Activated CD8-positive, alpha-beta memory T cell treated with anti-CD3 and anti-CD28 coated beads for 4 hours (primary cell): ENCODE measurements at places on chromosomes 3 and 15.
A peak's percentile ranks its signal among the peaks of the same experiment; 100 is the strongest.

GRCh38 chr15:75647370-75648155, at the start of gene SNX33:
Gene SNX33 (plus strand): TSS chr15:75647912. CDS start chr15:75649103, 1,191 bp downstream.
- no peak for DNase-seq

DNA sequence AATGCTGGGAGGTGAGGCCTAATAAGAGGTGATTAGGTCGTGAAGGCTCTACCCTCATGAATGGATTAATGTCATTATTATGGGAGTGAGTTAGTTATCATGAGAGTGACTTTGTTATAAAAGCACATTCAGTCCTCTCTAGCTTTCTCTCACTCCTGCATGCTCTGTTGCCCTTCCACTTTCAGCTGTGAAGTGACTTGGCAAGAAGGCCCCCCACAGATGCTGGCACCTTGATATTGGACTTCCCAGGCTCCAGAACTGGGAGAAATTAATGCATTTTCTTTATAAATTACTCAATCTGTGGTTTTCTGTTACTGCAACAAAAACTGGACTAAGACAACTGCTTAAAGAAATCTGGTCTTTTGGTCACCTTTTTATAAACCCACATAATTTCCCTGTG, 144.3 kb downstream of the FBN1 start:
- DNase-seq, result no peak

DNA sequence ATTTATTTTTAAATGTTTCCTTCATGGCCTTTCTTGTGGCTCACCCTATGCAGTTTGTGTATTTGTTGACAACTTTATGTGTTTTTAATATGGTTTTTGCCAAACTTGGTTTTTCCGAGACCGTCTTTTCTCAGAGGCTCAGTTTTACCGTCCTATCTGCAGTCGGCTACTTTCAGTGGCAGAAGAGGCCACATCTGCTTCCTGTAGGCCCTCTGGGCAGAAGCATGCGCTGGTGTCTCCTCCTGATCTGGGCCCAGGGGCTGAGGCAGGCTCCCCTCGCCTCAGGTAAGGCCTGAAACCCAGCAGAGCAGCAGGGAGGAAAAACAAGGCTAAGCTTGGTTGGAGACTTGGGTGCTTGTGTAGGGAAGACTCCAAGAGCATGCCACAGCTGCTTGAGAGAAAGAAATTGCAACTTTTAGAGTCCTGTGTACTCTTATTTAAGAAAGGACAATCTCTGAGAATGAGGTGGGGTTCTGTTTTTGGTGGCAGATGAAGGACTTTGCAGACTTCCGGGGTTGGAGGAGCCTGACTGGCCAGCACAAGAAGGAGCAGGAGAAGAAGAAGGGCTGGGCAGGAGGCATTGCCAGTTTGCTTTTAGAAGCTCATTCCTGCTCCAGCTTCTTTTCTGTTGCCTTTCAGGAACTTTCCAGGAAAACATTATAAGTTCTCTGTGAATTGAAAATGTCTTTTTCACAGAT, at the start of gene TIGIT:
Gene TIGIT, plus strand, starts transcription at position 191 of the 698 bp plus-strand sequence. Its CDS starts 34 bp downstream, at position 225.
- no peak for DNase-seq

GRCh38 chr3:191358929-191359328, 28.6 kb upstream of the UTS2B start:
- no peak for DNase-seq

GRCh38 chr3:179660872-179661271, 8.0 kb downstream of the USP13 start:
- no peak for DNase-seq

DNA sequence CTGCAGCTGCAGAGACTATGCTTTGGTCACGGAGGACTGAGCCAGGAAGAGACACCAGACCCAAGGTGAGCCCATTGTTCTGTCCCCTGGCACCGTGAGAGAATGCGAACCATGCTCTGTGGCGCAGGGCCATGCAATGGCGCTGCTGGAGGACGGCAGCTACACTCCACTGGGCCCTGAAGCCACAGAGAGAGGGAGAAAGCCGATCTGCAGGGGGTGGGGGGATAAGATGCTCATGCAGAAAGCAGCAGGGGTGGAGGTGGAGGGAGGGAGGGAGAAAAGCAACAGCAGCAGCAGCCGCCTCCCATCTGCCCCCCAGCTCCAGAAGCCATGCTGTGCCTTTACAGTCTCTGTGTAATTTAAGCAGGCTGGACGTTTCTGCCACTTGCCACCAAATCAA, 5.3 kb downstream of the BDH1 start:
- DNase-seq, result no peak

- no peak for DNase-seq
Measured at GRCh38 chr15:62976301-62976881, 66.2 kb upstream of the TPM1 start.

DNA sequence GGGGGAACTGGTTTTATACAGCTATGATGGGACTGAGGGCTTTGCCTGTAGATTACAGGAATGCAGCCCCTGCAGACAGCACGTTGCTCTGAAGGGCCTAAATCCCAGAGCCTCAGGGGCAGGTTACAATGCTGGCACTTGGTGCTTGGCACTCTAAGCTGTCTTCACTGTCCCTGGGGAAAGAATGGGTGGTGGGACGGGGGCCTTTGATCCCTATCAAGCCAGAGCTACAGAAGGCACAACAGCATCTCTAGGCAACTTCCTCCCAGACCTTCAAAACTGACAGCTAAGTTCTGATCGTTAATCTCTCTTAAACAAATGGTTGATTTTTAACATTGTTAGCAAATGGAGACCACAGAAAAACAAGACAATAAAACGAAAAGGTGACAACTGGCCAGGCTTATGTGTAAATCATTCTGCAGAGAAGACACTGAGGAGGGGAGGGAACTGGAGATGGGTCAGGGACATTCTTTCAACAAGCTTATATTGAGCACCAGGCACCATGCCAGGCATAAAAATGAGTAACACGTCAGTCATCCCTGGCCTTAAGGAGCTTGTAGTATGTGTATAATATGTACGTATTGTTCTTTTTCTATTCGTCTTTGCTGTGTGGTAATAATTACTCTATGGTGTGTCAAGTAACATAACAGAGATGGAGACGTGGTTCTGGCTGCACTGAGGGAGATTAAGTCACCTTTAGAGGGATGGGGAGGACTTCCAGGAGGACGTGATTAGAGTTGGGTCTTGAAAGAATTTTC, 49.1 kb downstream of the CA12 start:
- no peak for DNase-seq

DNA sequence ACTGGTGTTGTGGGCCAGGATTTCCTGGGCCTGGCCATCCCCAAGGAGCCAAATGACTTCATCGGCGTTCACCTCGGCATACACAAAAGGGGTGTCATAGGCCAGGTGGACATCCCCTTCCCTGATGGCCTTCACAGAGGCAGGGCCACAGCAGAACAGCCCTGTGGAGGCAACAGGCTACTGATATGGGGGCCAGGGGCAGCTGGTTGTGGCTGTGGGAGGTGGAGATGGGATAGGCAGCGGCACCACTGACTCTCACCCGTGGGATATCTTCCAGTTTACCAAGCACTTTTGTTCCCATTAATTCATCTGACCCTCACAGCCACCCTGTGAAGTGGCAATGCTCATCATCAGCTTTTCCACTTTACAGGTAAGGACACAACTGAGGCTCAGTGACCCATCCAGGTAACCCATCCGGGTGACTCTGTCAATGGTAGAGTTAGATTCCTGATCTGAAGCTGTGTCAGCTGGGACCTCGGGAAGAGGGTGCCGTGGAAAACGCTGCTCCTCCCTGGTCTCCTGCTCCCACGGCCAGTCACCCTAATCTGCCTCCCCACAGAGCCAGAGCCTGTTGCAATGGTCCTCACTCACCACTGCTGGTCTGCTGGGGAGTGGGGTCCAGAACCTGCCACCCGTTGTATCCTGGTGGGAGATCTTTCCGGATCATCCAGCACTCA, 15.3 kb upstream of the TGM5 start:
- DNase-seq, result no peak

DNA sequence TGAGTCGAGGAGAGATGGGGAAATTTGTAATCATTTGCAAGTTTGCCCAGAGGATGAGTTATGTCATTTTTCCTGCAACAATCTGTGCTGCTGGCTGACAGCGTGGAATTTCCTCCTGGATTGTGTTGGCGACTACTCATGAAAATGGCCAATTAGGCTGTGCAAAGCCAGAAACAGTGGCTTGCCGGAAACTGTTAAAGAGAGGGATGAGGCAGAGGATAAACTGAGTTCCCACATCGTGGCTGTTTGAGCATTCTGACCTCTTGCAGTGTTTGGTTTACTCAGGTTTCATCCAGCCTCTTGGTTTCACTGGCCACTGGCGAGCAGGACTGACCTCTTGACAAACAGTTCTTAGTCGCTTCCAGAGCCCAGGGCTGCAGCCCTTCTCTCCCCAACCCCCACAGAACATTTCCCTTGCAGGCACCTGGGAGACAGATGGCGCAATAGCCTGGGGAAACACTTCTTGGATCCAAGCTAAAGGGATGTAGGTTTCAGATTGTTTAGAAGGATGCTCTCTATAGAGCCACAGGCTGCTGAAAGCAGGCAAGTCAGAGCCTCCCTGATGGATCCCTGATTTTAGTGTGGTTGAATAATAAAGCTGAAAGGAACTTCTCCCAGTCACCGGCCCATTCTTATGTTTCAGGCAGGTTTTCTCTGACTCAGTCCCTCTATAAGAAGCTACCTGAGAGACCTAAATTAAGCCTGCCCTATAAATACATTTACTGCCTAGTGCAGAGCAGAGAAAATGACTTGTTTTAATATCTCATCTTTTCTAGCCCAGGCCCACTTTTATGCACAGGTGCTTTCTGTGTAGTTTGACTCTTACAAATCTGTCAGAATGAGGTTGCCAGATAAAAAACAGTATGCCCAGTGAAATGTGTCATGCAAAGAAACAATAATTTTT, 92.8 kb upstream of the UBE2E1 start:
- DNase-seq, result no peak

- no peak for DNase-seq
Measured at GRCh38 chr3:188539631-188540194, 385.8 kb downstream of the LPP start.

DNA sequence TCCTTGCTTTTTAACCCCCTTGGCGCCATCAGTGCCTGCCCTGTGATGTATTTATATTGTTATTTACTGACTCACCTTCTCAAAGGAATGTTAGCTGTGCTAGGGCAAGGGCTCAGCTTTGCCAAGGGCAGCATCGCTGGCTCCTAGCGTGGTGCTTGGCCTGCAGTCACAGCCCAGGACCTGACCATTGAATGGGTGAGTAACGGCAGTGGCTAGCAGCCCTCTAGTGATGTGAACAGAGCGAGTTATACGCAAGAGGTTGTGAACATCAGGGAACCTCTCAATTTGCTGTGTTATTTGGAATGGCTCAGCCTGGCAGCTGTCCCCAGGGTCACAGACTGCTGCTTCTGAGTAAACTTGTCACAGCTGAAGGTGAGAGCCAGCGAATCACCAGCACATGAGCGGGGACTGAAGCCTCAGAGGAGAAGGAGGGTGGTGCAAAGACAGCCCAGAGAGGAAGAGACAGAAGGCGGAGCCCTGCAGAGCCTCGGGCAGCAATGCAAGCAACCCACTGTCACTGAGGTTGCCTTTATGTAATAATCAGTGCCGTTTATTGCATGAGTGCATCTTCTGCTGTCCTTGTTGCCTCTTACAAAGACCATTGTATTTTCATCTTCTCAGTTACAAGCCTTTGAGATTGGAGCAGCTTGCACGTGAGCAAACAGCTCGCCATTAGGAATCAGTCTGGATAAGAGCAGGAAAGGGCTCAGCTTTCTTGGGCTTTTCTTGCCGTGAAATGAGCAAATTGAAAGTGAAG, 158.3 kb downstream of the SLCO3A1 start:
- DNase-seq, result no peak

- no peak for DNase-seq
Measured at GRCh38 chr3:20658491-20658890, 472.5 kb upstream of the SGO1 start.

DNA sequence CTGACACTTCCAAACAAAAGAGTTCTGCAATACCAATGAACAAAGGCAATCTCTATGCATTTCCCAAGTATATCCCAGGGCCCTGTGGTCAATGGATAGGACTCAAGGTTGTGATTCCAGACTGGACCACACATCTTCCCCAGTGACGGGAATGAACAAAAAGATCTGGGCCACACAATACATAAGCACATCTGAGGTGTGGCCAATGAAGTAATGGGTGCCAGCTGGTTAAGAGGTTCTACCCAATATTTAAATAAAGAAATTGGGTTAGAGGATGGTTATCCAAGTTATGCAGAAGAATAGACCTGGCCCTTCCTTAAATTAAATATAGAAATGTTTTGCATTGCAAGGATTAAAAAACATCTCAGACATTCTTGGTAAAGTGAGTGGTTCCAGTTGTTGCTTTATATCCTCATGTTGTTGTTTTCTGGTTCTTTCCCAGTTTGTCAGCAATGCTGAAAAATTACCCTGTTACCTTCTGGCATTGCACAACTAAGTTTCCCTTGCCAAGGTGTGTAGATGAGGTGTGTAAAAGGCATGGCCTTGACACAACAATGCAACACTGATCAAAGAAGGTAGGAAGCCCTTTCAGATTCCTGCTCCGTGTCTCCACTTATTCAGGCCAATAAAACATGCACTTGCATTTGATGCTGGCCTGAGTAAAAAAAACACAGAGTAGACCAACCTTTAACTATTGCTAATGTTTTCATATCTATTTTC, 86.5 kb downstream of the PRICKLE2 start:
- DNase-seq, result no peak

DNA sequence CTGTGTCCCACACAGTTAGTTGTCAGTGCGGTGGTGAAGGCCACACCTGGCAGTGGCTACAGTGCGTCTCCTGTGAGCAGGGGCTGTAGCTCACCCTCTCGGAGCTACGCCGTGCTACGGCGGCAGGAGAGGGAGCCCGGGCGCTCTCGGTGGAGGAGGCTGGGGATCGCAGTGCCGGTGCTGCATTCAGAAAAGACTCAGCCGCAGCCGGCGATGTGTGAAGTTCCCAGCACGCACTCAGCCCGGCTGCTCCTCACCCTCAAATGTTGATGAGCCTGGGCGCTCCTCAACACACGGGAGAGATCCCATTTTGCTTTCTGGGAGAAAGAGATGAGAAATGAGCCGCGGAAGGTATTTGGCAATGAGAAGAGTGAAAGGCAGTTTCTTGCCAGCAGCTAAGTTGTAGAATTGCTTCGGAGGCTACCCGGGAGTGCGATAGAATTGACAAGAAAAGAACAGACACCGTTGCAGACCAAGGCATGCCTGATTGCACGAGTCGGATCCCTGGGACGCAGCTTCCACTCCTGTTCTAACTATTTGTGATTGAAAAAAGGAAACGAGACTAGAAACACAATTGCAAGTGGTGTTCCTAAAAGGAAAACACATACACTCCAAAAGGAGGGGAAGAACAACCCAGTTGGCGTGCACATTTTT, at the start of gene UNC13C:
Gene UNC13C, plus strand, starts transcription at position 189 of the 654 bp plus-strand sequence. CDS start 34,463 bp downstream, outside the sequence.
- no peak for DNase-seq

- no peak for DNase-seq
Measured at GRCh38 chr3:45950686-45951600, 7.7 kb downstream of the CXCR6 start.

- DNase-seq, result peak; percentile 57
Measured at GRCh38 chr3:49171119-49171774, at the start of gene KLHDC8B. Gene KLHDC8B (plus strand): TSS chr3:49171598. CDS start chr3:49172770, 1,172 bp downstream.
